Stimulated activated CD4-positive, alpha-beta T cell treated with anti-CD3 and anti-CD28 coated beads, TNF-alpha, amount 100 ng/mL, for 4 hours (primary cell): ENCODE measurements at places on chromosomes 1 and 21.

DNA sequence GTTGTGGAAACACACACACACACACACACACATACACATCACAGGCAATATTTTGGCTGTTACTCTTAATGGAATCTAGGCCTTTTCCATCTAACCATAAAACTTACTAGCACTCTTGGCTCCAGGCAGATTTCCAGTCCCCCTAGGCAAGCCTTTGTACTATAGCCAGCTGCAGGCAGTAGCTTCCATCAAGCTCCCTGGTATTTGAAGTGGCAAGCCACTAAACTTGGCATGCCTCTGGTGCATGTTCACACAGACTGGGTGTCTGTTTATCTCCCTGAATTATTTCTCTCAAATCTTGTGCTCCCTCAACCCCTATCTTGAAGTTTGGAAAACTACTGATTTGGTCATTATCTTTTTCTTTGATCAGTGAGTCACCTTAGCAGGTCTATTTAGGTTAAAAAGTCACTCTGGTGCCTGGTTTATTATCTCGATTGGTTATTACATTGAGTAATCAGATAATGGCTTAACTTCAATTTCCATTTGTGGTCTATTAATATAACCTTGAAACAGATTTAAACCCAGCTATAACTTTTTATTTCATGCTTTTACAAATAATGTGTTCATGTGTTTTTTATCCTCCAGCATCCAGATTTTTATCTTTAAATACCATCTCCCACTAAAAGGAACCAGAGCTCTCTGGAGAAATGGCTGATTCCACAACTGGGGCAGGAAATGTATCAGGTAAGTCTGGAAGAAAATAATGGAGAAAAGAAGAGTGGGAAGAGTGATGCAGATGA, 2.7 kb upstream of the RBM15 start:
- DNase-seq, result no peak

- no peak for DNase-seq
These were observed 4.1 kb downstream of the NOC2L start for GRCh38 chr1:954927-955326.

DNA sequence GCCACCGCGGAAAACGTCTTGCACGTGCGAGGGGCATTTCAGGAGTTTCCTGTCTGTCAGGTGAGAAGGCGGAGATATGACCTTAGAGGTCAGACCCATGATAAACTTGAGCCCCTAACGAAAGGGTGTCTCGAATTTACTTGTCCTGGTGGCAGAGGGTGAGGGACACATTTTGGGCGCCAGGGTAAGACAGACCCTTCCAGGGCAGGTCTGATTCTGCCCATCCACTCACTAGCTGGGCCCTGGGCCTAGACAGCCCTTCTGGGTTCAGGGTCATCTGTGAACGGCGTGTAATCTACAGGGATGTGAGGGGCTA, 395 bp upstream of the CSRP1 start:
- DNase-seq, result no peak

DNA sequence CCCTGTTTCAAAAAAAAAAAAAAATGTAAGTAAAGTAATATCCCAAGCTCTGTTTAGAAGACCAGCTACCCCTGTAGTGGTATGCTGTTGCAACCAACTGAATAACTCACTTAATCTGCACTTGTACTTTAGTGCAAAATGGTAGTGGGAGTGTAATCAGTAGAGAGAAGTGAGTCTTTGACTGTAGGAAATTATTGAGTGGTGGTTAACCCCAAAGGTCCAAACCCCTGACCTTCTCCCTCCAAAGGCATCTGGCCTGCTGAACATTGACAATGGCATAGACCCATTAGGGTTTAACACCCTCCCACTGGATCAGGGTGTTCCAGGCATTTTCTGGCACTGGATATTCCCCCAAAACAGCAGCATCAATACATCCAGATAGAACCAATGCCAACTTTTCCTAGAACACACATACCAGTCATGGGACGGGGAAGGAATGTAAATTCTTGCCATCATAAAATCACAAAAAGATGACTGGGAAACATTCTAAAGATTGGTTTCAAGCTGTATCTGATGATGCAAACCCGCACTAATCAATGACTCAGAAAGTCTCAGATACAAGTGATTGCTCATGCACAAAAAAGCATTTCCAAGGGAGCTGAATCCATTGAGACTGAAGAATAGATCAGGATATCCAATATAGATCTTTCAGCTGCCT, 110.3 kb downstream of the MRPL39 start:
- no peak for DNase-seq

GRCh38 chr1:230109895-230110667, 43.0 kb downstream of the GALNT2 start:
- DNase-seq, result peak; percentile 42

GRCh38 chr1:79004916-79005315, 1.6 kb downstream of the ADGRL4 start:
- no peak for DNase-seq

DNA sequence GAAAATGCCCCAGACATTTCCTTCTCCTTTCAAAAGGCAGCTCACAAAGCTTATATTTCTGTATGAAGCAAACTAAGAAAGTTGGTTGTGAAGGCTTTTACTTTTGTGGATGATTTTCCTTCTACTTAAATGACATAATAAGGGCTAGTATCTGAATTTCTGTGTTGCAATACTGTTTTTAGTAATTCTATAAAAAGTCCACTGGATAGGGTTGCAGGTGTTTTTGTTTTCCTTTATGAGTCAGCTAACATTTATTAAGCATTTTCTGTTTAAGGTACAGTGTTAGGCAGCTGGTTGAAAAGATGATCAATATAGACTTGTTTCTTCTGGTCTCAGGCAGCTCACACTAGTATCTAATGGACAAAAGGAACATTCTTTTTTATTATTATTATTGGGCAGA, 722.2 kb downstream of the RWDD3 start:
- no peak for DNase-seq

GRCh38 chr1:220294846-220295301, 22.6 kb upstream of the RAB3GAP2 start:
- no peak for DNase-seq

GRCh38 chr1:36851595-36851994, 182.7 kb downstream of the GRIK3 start:
- DNase-seq, result no peak

- DNase-seq, result no peak
These were observed 254.4 kb downstream of the FOXD2 start for GRCh38 chr1:47692196-47692595.

- no peak for DNase-seq
These were observed 1.3 kb downstream of the USF1 start for GRCh38 chr1:161044535-161044907.

- DNase-seq, result no peak
These were observed 58.4 kb downstream of the ASH1L start for GRCh38 chr1:155504207-155504606.
